ENCODE measurements at places on chromosomes 1 and 21.

- DNase-seq = no peak
Observed at GRCh38 chr1:215923129-215923824, 356.2 kb downstream of the KCTD3 start.

- DNase-seq = peak; percentile 91
Observed at GRCh38 chr1:33472269-33472980, at the start of gene ZSCAN20. TSS of gene ZSCAN20 (plus strand) at chr1:33472645. CDS start at chr1:33479289, 6,644 bp downstream.

- DNase-seq = no peak
Observed at GRCh38 chr1:46605232-46605631, 1.2 kb upstream of the MKNK1 start.

- DNase-seq = no peak
Observed at GRCh38 chr1:12346483-12347151, 116.8 kb downstream of the VPS13D start.

- DNase-seq = no peak
Observed at GRCh38 chr1:35443768-35444518, 113.3 kb downstream of the KIAA0319L start.

DNA sequence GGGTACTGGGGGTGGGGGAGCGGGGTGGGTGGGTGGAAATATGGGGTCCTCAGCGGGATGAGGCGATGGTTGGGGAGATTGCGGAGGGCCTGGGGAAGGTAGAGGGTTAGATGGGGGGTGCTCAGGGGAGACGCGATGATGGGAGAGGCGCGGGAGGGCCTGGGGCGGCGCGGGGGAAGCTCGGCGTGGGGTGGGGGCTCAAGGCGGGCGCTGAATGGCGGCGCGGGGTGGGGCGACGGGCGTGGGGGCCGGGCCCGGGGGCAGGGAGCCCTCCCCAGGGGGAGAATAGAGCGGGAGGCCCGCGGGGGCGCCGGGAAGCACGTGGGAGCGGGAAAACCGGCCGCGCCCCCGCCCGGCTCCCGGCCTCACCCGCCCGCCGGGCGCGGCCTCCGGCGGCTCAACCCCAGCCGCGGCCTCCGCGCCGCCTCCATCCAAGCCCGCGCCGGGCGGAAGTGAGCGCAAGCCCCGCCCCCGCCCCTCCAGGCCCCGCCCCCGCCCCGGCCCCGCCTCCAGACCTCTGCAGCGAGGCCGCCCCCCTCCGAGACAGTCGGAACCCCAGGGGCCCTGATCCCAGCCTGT is at the start of gene FAAP20:
Gene FAAP20 (minus strand): TSS at position 454 of the 579 bp plus-strand sequence. CDS start 23 bp downstream, at position 431.
- DNase-seq = no peak

DNA sequence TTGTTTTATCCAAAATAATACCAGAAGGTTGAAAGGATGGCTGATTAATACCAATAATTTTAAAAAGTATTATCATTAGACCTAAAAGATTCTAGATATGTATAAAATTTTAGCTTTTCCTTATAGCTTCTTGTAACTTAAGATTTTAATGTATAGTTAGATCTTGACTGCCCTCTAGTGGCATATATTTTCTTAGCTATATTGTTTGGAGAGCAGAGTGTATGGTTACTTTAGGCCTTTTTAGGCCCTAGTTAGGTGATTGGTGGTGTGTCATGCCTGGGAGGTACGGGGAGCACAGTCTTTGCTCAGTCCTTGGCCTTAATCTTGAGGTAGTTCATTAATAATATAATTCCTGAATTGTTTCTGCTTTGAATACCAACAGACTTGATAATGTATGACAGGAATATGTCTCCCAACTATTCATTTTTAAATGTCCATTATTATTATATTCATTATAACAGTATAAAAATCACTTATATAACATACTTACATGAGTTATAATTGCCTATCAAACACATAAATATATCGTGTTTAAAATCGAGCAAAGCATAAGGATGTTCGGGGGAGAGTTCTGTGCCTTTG is 328.4 kb downstream of the ZP4 start:
- DNase-seq = no peak

Data from stimulated activated effector memory CD8-positive, alpha-beta T cell treated with anti-CD3 and anti-CD28 coated beads, Interleukin-12 subunit alpha, Interleukin-12 subunit beta, amount 100 ng/mL, for 72 hours (primary cell).